ENCODE measurements at places on chromosomes 12 and 14.

DNA sequence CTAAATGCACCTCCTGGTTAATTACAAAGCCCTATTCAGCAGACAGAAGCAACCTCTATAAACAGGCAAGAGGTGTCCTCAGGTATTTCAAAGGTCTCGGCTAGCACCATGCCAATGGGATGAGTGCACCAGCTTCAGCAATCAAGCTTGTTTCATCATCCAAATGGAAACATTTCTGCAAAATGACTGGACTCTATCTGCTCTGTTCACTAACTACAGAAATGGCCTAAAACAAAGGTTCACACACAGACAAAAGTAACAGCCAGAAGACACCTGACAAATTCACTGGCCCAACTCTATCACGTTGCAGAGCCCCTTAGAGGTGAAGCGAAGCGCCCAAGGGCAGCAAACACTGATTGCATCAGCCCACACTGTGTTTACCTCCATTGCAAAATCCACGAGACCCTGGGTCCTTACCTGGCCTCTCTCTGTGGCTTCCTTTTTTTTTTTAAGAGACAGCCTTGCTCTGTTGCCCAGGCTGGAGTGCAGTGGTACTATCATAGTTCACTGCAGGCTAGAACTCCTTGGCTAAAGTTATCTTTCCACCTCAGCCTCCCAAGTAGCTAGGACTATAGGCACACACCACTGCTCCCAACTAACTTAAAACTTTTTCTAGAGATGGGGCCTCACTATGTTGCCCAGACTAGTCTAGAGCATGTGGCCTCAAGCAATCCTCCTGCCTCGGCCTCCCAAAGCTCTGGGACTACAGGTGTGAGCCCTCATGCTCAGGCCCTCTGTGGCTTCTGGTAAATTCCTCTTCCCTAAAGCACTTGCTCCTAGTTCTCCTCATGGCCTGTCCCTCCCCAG, 8.5 kb upstream of the SYNE3 start:
- DNase-seq: no peak

GRCh38 chr12:103043531-103044486, 86.3 kb downstream of the ASCL1 start:
- no peak for DNase-seq

- DNase-seq: no peak
These were observed 166.2 kb downstream of the PTPRO start for GRCh38 chr12:15488481-15488880.

GRCh38 chr12:114982760-114983159, 298.8 kb upstream of the TBX3 start:
- DNase-seq: peak; percentile 27

DNA sequence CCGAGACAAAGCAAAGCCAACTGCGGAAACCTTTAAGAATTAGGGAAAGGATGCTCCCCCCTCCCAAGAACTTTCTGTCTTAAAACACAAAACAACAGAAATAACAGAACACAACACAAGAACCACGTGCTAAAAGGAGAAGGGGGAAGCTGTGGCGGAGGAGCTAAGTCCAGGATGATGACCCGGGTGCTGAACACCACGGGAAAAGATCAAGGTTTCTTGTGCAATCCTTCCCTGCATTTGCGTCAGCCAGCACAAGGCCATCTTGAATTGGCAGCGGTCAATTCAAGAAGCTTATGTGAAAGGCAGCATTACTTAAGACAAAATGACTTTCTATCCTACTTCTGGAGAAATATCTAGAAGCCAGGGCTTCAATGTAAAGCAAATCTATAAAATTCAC, 11.0 kb upstream of the CREBL2 start:
- DNase-seq: no peak

- DNase-seq: no peak
These were observed 136.3 kb upstream of the PZP start for GRCh38 chr12:9344541-9344940.

DNA sequence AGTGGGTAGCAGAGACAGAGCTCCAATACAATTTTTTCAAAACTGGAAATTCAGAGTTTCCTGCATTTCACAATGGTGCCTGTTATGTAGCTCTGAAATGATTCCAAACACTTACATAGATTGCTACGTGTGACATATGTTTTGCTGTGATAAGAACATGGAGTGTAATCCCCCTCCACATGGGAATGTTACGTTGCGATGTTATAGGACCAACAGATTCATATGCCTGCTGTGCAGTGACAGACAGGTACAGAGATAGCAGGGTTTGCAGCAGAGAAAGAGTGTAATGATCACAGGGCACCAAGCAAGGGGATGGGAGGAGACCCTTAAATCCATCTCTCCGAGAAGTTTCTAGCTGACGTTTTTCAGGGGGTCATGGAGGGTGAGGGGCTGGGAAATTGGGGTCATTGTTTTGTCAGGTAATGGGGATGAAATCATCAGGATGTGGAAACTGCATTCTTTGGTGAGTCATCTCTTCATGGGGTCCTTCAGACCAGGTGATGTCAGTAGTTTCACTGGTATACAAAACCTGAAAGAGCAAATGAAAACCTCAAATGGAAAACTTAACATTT, 76.6 kb upstream of the OSBPL8 start:
- peak; percentile 69 for DNase-seq

GRCh38 chr12:44873898-44874297, 2.2 kb downstream of the NELL2 start:
- DNase-seq: no peak

DNA sequence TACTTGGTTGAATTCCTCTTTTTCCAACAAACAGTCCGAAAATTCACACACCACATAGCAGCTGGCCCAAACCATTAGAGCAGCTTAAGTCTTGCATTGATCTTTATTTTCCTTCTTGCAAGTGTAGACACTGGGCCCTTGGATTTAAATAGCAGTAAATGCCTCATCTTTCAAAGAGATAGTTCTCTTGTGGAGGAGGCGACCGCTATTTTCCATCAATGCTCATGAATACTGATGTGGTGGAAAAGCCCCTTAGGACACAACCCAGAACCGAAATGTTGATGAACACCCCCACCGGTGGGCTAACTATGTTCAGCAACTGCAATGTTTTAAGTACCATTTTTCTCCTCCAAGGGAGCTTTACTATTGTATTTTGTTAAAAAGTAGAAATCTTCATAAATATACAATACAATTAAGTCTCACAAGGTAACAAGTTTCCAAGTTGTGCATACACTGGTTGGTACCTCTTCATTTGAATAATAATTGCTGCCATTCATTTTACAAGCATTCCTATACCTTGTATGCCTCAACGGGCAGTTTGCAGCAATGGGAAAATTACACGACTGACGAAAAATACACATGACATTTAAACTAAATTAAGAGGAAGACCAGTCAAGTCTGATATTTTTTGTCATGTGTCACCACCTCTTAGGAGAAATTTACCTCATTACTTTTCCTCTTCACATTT, 18.0 kb downstream of the NIN start:
- no peak for DNase-seq

- peak; percentile 29 for DNase-seq
These were observed 27.7 kb downstream of the PPP1R13B start for GRCh38 chr14:103819503-103820307.

- DNase-seq: no peak
These were observed 33.7 kb upstream of the EML1 start for GRCh38 chr14:99759546-99759925.

GRCh38 chr14:72947366-72948160, 21.3 kb downstream of the DCAF4 start:
- DNase-seq: peak; percentile 64

DNA sequence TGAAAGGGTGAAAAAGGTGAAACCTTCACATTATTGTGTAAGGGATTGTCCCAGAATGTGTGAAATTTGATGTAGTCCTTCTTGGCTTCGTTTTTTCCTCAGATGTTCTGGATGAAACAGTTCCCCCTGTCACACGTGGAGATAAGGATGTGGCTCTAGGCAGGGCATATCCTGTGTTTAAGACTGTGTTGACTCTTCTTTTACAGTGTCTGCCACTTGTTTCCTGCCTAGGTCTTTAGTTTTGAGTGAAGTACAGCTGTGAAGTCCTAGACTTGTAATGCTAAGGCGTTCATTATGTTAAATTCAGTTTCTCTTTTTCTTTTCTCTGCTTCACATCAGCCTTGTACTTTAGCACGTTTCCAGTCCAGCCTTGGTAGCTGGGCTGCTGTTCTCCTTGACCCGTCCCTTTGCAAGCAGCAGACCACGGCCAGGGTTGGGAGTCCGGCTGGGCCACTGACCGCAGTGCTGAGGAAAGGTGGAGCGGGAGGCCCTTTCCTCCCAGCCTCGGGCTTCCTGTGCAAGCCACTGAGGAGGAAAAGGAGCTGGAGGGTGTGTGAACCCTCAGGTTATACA, 59.1 kb downstream of the RASSF3 start:
- DNase-seq: peak; percentile 71

GRCh38 chr12:95738024-95738611, 52.4 kb downstream of the NTN4 start:
- no peak for DNase-seq

GRCh38 chr12:9910716-9911421, 21.3 kb downstream of the CLEC2A start:
- DNase-seq: peak; percentile 15

- peak; percentile 82 for DNase-seq
These were observed 58.1 kb downstream of the PLEKHG3 start for GRCh38 chr14:64762044-64763034.

DNA sequence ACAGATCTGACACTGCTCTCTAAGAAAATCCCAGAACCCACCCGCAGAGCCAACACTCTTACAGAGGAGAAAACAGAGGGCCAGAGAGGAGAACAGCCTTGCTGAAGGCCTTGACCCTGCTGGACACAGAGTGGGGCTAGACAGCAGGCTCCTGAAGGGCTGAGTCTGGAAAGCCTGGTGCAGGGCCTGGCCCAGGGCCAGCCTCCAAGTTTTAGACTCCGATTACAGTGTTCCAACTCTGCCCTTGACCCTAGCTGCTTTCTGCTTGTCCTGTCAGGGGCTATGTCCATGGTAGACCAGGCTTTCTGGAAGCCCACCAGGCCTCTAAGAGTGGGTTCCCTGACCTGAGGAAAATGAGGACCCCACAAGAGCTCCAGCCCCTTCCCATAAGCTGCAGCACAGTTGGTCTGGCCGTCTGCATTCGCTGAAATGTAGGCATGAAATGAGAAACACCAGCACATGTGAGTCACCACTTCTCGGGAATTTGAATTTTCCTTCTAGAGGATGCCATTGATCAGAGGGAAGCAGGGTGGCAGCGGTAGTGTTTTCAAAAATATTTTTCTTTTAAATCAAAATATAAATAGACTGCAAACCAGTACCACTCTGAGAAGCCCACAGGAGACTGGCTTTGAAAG, 154.4 kb downstream of the CALM1 start:
- DNase-seq: no peak

GRCh38 chr14:61609191-61609843, 86.0 kb upstream of the HIF1A start:
- DNase-seq: peak; percentile 48

DNA sequence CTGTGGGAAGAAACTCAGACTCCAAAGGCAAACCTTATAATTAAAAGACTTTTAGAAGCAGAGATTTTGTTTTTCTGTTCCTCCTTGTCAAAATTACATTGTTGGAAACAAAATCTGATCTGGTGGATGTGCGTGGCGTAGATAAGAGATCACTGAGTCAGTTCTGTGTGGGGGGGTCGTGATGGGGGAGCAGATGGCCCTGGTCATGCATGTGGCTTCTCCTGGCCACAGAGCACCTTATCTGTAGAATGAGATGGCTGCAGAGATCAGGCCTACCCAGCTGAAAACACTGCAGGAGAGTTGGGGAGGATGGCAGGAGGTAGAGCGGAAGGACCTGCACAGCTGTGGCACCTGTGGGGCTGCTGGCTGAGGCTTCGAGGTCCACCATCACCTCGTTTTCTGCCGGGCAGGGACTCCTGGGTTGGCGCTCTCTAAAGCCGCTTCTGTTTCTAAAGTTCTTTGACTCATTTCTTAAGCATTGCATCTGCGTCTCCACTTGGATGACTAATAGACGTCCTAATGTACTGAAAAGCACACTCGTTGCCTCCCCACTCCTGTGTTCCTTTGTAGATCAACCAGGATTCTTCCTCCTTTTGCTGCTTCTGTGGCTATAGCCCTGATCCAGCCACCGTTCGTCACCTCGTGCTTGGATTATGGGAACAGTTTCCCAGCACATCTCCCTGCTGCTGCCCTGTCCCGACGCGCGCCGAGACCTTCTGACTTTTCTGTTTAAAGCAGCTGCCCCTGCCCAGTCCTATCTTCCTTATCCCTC, 93.4 kb downstream of the TSPAN9 start:
- DNase-seq: peak; percentile 92

DNA sequence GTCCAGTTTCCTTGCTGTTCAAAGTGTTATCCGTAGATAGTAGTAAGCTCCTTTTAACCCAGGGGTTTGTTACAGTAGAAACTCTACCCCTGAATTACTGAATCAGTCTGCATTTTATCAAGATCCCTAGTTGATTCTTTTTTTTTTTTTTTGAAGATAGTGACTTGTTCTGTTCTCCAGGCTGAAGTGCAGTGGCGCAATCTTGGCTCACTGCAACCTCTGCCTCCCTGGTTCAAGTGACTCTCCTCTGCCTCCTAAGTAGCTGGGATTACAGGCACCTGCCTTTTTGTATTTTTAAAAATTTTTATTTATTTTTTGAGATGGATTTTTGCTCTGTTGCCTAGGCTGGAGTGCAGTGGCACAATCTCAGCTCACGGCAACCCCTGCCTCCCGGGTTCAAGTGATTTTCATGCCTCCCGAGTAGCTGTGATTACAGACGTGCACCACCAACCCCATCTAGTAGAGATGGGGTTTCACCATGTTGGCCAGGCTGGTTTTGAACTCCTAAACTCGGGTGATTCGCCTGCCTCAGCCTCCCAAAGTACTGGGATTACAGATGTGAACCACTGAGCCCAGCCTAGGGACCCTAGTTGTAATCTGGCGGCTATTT, 10.5 kb downstream of the LARP4 start:
- DNase-seq: no peak

GRCh38 chr12:1876086-1876485, 42.4 kb downstream of the CACNA2D4 start:
- no peak for DNase-seq

GRCh38 chr12:65155784-65156183, 13.6 kb upstream of the LEMD3 start:
- no peak for DNase-seq

- DNase-seq: no peak
These were observed 311.8 kb downstream of the BTG1 start for GRCh38 chr12:91833780-91834359.

GRCh38 chr12:94146166-94146936, 2.0 kb upstream of the PLXNC1 start:
- no peak for DNase-seq

- DNase-seq: no peak
These were observed 14.7 kb downstream of the OTUB2 start for GRCh38 chr14:94040796-94041195.

DNA sequence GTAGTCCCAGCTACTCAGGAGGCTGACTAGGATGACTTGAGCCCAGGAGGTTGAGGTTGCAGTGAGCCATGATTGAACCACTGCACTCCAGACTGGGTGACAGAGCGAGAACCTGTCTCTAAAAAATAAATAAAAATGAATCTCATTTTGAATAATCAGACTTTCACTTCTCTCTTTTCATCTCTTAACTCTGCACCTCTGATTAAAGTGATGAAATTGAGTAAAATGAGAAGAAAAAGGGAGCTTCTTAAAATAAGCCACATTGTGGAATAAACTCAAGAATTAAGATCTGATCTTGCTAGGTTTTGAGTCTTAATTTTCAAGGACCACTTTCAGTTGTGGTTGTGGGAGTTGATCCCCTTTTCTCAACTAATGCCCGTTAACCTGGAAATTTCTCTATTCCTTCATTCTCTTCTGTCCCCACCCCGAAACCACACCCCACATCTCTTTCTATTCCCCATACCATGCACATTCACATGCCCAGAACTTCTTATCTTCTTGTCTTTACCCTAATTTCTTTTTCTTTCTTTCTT, 70.9 kb upstream of the ETV6 start:
- no peak for DNase-seq

- DNase-seq: peak; percentile 50
These were observed 16.5 kb downstream of the HEBP1 start for GRCh38 chr12:12983420-12984035.
